ENCODE measurements at places on chromosomes 7 and 10.

DNA sequence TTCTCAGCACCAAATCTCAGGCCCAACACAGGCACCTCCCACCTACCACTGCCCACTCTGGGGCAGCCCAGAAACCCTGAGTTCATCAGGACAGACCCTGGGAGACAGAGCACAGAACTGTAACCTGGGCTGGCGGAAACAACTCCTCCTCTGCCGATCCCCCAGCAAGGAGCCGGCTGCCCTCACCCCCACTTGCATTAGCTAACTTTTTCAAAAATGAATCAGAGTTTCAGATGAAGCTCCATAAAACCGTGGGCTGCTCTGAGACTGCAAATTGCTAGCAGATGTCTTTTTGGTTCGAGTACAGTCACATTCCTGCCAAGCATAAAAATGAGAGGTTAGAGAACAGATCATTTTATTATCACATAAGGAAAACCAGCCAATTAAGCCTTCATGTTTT lies 93.4 kb upstream of the PARD3 start:
- no peak for DNase-seq

GRCh38 chr7:55309040-55309991 lies 55.8 kb upstream of the LANCL2 start:
- DNase-seq: peak; percentile 65

GRCh38 chr7:23207021-23207420 lies 25.2 kb downstream of the NUP42 start:
- no peak for DNase-seq

GRCh38 chr7:157458254-157458633 lies 121.4 kb downstream of the DNAJB6 start:
- DNase-seq: no peak

GRCh38 chr10:58919927-58920654 lies 256.4 kb upstream of the PHYHIPL start:
- DNase-seq: no peak

- no peak for DNase-seq
Measured at GRCh38 chr7:70872188-70872587, 259.8 kb upstream of the GALNT17 start.

DNA sequence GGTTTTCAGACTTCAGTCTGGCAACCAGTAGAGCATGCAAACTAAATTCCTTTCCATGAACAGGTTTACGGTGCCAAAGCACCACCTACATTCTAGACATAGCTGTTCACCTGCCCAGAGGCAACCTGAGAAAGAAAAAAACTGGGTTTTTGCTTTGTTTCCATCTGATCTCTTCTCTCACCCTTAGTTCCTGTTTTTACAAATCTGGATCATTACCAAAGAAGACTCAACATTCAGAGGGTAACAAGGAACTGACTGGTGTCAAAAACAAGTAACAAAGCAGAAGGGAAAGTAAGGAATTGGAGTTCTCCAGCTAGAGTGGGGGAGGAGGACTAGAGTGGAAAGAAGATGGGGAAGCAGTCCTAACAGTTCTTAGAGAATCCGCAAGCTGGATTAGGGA lies 36.4 kb downstream of the CPVL start:
- DNase-seq: no peak

DNA sequence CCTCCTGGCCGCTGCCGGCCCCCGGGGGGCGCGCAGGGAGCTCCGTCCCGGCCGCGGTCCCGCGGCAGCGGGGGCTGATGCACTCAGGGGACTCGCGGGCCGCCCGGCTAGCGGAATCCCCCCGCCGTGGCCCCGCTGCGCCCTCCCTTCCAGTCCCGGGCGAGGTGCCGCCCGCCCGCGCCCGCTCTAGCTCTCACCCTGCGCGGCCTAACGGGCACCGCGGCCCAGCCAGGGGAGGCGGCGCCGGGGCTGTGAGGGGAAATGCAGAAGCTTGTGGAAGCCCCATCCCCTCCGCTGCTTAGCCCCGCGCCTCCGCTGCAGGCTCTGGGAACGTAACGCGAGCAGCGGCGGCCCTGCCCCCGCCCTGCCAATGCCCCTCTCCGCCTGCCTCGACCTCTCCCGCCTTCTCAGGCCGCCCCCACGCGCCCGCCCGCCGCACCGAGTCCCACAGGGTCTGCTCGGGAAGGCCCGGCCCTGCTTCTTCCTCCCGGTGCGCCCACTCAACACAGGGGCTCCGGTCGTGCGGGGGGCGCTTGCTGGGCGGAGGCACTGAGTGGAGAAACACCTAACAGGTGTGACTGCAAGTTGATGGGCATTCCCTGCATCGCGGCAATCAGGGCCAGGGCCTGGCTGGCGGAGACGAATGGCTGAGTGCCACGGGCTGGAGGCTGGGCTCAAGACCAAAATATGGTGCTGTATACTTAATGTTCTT lies 384 bp upstream of the TMEM229A start:
- no peak for DNase-seq

DNA sequence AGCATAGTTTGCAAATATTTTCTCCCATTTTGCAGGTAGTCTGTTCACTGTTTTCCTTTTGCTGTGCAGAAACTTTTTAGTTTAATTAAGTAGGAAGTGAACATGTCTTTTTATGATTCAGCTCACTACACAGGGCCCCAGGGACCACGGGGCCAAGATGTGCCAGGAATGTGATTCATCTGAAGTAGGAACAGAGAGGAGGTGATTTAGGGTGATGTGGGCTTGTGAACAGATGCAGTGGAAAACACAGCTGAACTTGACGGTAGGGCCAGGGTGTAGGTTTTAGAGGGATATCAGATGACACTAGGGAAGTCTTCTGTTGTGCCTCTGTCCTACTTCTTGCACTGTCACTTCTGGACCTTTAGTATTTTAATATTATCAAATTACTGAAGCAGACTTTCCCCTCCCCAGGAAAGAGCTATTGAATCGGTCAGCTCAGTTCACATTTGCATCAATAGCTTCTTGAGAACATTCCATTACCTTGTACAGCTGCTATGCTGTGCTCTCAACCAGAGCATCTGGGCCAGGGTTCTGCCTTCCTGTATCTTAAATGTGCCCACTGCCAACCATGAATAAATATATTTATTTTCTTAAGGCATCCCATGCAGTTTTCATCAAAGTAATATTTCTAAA lies 96.9 kb downstream of the OSBPL3 start:
- DNase-seq: no peak

DNA sequence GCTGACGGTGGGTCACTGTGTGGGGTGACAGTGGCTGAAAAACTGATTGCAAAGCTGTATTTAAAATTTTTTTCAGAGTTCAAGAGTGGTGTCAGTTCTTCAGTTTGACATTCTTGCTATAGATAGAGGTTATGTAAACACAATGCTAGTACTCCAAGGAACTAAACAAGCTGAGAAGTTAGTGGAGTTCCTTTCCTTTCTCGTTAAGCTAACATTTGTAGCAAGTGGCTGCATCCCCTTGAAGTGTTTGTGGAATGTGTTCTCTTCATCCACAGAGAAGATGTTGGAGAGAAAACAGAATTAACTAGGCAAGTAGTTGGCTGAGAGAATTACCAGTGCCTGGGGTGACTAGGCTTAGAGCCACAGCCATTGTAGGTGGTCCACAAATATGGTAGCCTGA lies 15.8 kb downstream of the CCNY start:
- DNase-seq: no peak

DNA sequence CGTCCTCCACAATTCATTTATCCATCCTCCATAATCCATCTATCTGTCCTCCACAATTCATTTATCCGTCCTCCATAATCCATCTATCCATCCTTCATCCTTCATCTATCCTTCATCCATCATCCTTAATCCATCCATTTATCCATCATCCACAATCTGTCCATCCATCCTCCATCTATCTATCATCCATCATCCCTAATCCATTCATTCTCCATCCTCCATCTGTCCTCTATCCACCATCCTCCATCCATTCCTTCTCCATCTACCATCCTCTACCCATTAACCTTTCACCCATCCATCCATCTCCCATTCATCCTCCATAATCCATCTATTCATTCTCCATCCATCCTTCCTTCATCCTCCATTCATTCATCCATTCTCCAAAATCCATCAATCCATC lies 36.0 kb upstream of the DPYSL4 start:
- DNase-seq: no peak

- no peak for DNase-seq
Measured at GRCh38 chr10:19877466-19878255, 61.4 kb downstream of the PLXDC2 start.

DNA sequence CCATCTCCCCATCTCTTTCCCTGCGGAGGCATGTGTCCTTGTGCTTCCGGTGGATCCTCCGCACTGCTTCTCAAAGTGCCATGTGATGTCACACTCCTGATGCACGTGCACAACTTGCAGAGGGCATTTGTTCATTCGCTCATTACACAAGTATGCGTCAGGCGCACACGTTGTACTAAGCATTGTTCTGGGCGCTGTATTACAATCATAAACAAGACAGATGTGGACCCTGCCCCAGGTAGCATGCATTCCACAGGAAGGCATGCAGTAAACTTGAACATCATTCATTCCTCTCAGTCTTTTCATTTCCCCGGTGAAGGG lies 9.0 kb upstream of the RAMP3 start:
- no peak for DNase-seq

DNA sequence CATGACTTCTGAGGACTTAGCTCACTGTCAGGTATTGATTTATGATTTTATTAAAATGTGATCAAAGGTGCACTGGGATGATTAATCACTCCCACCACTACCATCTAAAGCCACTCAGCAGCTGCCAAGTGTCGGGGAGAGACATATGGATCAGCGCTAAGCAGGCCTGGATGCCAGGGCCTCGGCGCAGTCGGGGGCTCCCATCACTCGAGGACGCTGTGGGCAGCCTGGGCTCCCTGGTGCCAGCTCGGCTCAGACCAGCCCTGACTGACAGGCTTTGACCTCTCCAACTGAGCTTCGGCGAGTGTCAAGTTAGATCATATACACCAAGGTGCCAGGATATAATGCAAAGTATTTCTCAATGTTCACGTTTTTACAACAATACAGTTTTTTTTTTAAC lies 267.7 kb downstream of the ACTR3B start:
- DNase-seq: no peak

DNA sequence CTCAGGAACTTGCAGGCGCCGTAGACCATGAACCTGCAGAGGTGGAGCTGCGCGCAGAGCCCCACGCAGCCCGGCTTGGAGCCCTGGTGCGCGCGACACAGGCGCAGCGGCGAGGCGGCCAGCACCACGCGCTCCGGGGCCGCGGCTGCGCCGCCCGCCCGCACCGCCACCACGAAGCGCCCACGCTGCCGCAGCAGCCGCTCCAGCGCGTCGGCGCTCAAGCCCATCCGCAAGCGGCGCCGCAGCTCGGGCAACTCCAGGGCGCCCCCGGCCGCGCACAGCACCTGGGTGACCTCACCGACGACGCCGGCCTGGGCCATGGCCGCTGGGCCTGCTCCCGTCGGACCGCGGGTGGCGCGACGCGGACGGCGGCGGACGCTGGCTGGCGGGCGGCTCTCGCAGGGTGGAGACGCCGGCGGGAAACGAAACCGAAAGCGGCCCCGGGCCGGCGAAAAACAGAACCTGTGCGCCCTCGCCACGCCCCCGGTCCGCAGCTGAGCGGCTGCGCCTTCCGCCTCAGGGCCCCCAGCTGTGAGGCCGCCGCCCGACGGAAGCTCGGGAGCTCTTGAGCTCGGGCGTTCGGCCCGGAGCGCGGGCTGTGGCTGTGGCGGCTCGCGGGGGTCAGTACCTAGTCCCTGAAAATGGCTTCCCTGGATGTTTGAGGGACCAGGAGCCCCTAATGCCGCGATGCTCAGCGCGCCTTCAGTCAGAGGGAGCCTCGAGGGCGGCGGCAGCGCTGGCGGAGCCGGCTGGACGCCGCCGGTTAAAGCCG lies at the start of gene PARP12:
Gene PARP12, minus strand, starts transcription at position 424 of the 772 bp plus-strand sequence. Its CDS starts 104 bp downstream, at position 320.
- DNase-seq: peak; percentile 90

DNA sequence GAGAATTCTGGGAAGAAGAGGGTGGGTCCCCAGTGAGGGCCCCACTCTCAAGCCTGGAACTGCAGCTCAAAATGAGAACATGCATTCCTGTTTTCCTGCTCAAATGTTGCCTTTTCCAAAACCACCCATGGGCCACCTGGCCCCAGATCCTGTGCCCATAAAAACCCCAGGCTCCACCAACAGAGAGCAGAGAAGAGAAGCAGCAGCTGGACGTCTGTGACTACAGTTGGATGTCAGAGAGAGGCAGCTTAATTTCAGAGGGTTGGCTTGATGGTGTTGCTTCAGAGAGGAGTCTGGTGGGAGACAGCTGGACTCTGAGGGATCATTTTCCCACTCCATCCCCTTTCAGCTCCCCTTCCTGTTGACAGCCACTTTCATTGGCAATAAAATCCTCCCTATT lies 256.4 kb downstream of the FZD1 start:
- DNase-seq: no peak

DNA sequence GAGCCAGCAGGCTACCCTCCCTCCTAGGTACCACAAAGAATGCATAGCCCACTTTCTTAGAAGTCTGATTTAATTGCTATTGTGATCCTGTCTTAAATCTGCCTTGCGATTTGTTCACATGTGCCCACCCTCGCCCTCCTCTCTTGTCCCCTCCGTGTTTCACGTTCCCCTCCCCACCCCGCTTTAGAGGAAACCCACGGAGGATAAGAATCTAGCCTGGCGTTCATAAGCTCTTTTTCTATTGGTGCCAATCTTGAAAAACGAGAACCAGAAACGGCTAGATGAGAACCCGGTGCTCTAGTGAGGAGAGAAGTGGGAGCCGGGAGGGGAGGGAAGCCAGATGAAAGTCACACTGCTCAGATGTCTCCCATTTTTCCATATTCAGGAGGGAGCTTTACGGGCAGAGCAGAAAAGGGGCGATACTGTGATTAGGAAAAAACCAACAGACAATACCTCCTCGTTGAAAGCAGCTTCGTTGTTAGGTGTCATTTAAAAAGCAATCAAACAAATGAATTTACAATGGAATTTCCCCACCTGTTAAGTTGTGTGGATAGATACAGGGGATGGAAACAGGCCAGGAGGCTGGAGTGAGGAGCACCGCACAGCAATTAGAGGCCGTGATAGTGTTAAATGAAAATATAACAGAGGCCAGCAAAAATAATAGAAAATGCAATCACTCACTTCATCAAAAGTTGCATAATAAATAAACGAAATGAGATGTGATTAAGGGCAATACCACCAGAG lies 272.1 kb downstream of the GATA3 start:
- no peak for DNase-seq
